Chondrocyte (in vitro differentiated cells): ENCODE measurements at places on chromosomes 13 and 19. TPM values are rescaled to one million over a fixed set of nuclear protein-coding genes. Genes with fewer than 3 reads are reported as not detected.

GRCh38 chr19:51511353-51511752 is 9.8 kb upstream of the SIGLEC12 start:
- no peak for DNase-seq

GRCh38 chr13:69683921-69684686 is 423.5 kb upstream of the ATXN8OS start:
- DNase-seq: no peak

DNA sequence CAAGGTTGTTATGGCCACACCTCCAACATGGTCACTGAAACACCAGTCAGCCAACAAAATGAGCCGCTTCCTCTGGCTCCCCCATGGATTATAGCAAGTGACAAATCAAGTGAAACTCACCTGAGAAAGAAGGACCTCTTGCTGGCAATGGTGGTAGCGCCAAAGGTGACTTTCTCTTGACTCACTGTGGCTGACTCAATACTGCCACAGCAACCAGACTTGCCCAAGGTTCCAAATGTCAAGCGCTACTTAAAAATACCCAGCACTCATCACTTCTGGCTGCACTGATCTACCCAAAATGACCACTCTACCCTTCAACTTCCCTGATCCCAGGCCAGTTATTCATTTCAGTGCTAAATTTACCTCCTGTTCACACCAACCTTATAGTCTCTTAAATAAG is 495.5 kb downstream of the FOXO1 start:
- no peak for DNase-seq

DNA sequence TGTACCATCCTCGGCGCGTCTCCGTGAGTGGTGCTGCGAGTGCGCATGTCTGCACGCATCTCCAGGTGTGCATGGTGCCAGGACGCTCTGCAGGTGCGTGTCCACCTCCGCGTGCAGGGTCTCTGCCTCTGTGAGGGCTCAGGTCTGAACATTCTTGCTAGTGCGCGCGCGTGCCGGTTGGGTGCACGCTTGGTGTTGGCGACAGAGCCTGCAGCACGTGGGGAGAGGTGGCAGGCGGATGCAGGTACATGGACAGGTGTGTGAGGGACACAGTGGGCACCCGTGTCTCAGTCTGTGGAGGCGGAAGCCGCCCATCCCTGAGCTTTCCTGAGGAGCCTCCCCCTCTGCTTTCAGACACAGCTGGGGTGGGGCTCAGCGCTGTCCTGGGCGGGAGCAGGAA is 4.9 kb upstream of the OR10H2 start:
- DNase-seq: no peak

DNA sequence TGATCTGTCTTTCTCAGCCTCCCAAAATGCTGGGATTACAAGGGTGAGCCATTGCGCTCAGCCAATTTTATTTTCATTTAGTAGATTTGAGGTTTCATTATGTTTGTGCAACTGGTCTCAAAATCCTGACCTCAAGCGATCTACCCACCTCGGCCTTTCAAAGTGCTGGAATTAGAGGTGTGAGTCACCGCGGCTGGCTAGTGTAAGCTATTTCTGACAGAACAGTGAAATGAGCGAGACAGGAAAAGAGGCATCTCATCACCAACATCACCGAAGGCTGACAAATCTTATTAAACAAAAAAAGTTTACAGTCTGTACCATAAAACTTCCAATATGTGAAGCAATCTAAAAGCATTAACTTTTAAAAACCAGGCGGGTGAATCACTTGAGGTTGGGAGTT is 12.2 kb upstream of the ZNF888 start:
- no peak for DNase-seq

- DNase-seq: no peak
These were observed 9.1 kb upstream of the PNMA8A start for GRCh38 chr19:46480415-46480814.

- DNase-seq: no peak
These were observed at the start of gene NFIX for GRCh38 chr19:12994701-12995595. TSS of gene NFIX (plus strand) at chr19:12995475. CDS start at chr19:12995838, 363 bp downstream.

GRCh38 chr13:71871844-71872243 is 4.8 kb upstream of the DACH1 start:
- no peak for DNase-seq

GRCh38 chr19:14115756-14116155 is 1.8 kb downstream of the PRKACA start:
- no peak for DNase-seq

- no peak for DNase-seq
These were observed 4.7 kb upstream of the DHX34 start for GRCh38 chr19:47344425-47344824.

DNA sequence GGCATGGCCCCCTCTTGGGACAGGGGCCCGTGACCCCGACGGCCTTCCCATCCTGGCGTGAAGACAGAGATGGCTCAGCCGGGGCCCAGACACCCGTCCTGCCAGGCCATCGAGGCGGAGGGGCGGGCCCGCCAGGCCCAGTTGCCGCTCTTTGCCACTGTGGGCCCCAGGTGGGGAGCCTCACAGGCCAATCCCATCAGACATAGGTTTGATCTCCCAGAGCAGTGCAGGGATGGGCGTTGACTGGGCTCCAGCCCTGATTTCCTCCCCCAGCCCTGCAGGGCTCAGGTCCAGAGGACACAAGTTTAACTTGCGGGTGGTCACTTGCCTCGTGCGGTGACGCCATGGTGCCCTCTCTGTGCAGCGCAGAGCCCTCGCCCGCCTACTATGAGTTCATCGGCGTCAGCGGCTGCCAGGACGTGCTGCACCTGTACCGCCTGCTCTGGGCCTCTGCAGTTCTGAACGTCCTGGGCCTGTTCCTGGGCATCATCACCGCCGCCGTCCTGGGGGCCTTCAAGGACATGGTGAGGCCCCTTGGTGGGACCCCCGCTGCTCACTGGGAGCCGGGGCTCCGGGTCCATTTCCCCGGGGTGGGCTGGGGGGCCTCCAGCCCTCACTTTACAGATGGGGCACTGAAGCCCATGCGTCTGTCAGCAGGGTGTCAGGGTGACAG is 42.4 kb downstream of the TMEM255B start:
- peak; percentile 84 for DNase-seq

Gene SEMA6B
- total RNA-seq: 4.2 to 5.3 TPM (median 4.3 TPM) in 3 replicates

Gene GPR183
- total RNA-seq: 0.63 to 5.7 TPM (median 5.7 TPM) in 3 replicates

Gene TEX26
- not detected in 3 replicates for total RNA-seq

Gene ITPKC
- 12.2 to 16.5 TPM (median 16.4 TPM) in 3 replicates for total RNA-seq

Gene LILRB1
- not detected in 3 replicates for total RNA-seq

Gene SHISA2
- 59.5 to 115 TPM (median 113 TPM) in 3 replicates for total RNA-seq

Gene NTF4
- total RNA-seq: 1.1 to 1.6 TPM in 2 of 3 replicates, not detected in the other
